CD4-positive, CD25-positive, alpha-beta regulatory T cell (primary cell): ENCODE measurements at places on chromosomes 11 and 22.

GRCh38 chr11:62395885-62396551 lies 22.8 kb upstream of the SCGB1A1 start:
- peaks cover 9% of the 10 kb centered on the region for H3K4me1 ChIP-seq
- no peak overlapping the region for H3K27ac ChIP-seq
- H3K27me3 ChIP-seq, result no peaks in the 10 kb centered on the region
- no peak overlapping the region for H3K4me3 ChIP-seq
- H3K36me3 ChIP-seq, result no peaks in the 10 kb centered on the region
- DNase-seq, result no peak

GRCh38 chr11:57338142-57338541 lies at the start of gene P2RX3:
Gene P2RX3, plus strand, starts transcription at chr11:57338352. Its CDS starts 199 bp downstream, at chr11:57338551.
- peaks cover 5% of the 10 kb centered on the region for H3K36me3 ChIP-seq
- DNase-seq, result no peak
- peaks cover 6% of the 10 kb centered on the region for H3K27me3 ChIP-seq
- no peak within 1 kb of the TSS for H3K4me3 ChIP-seq
- H3K4me1 ChIP-seq, result peaks cover 17% of the 10 kb centered on the region

DNA sequence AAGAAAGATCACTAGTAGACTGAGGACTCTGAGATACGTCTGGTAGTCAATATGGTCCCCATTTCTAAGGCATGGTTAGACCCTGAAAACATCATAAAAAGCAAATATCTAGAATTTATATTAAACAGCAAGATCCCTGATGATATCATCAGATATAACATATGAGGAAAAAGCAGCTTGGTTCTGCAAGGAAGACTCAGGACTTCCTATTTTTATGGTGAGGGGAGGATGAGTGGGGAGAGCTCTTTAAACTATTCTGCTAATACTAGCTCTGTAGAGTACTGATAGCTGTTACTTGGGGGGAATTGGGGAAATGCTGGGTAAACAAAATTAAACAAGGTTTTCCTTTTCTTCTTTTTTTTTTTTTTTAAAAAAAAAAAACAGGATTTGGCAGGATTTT lies 235.8 kb downstream of the SWAP70 start:
- H3K4me3 ChIP-seq, result no peak overlapping the region
- no peak overlapping the region for H3K27ac ChIP-seq
- H3K27me3 ChIP-seq, result no peaks in the 10 kb centered on the region
- no peaks in the 10 kb centered on the region for H3K4me1 ChIP-seq
- DNase-seq, result no peak

DNA sequence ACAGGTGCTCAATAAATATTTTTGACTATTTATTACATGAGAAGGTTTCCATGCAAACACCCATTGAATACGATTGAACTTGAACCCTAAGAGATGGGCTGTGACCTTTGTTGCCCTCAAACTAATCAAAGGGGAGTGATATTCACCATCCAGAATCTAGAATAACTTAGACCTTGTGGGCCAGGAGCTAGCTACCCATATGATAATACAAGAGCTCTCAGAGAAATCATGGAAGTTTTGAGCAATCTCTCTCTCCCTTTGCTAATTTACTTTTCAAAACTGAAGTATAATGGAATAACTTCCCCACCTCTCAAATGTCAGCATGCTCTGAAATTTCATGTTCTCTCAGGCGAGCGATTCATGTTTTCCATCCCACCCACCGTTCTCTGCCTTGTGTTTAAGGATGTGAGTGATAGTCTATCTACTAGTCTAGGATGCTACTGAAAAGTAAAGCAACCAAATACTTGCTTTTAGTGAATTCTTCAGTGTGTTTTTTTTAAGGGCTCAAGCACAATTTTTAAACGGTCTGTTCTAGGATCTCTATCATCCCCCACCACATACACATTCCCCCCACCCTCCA lies 33.3 kb downstream of the BARX2 start:
- no peaks in the 10 kb centered on the region for H3K36me3 ChIP-seq
- H3K27me3 ChIP-seq, result no peaks in the 10 kb centered on the region
- no peak overlapping the region for H3K4me3 ChIP-seq
- no peaks in the 10 kb centered on the region for H3K4me1 ChIP-seq
- DNase-seq, result no peak

- peaks cover 34% of the 10 kb centered on the region for H3K36me3 ChIP-seq
- H3K4me3 ChIP-seq, result peak overlapping the region; percentile 37
- DNase-seq, result no peak
- H3K4me1 ChIP-seq, result peaks cover 94% of the 10 kb centered on the region
Measured at GRCh38 chr22:37223965-37224551, 11.8 kb upstream of the SSTR3 start.

GRCh38 chr11:117356126-117356890 lies 28.7 kb downstream of the CEP164 start:
- H3K36me3 ChIP-seq, result peaks cover 42% of the 10 kb centered on the region
- H3K4me3 ChIP-seq, result no peak overlapping the region

DNA sequence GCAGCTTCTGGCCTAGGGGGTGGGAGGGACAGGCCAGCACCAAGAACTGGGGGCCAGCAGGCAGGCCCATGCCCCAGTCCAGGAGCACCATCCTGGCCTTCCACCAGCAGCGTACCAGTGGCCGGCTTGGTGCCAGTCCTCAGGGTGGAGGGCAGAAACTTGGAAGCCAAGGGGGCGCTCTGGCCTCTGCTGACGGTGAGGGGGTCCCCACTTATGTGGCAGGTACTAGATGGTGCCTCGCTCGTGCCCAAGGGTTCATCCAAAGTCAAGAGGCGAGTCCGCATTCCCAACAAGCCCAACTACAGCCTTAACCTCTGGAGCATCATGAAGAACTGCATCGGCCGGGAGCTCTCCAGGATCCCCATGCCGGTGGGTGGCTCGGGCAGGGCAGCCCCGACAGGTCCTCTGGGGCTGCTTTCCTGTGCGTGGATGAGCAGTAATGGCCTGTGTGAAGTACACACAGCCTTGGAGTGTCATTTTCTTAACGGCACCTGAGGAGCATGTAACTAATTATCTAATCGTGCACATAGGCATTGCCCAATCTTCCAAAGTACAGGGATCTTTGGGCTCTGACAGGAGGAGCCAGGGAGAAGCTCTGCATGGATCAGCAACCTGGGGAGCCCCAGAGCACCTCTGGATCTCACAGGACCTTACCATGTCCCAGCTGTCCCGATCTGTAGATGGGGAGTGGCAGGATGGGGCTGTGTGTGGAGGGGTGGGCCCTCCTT lies 79.1 kb downstream of the MORC2 start:
- no peak overlapping the region for H3K27ac ChIP-seq
- no peak for DNase-seq
- no peaks in the 10 kb centered on the region for H3K36me3 ChIP-seq
- H3K27me3 ChIP-seq, result no peaks in the 10 kb centered on the region
- peaks cover 10% of the 10 kb centered on the region for H3K4me1 ChIP-seq

GRCh38 chr11:116379185-116379828 lies 393.5 kb downstream of the BUD13 start:
- DNase-seq, result no peak
- no peaks in the 10 kb centered on the region for H3K36me3 ChIP-seq
- no peaks in the 10 kb centered on the region for H3K27me3 ChIP-seq
- no peak overlapping the region for H3K27ac ChIP-seq
- H3K4me1 ChIP-seq, result no peaks in the 10 kb centered on the region
- no peak overlapping the region for H3K4me3 ChIP-seq

DNA sequence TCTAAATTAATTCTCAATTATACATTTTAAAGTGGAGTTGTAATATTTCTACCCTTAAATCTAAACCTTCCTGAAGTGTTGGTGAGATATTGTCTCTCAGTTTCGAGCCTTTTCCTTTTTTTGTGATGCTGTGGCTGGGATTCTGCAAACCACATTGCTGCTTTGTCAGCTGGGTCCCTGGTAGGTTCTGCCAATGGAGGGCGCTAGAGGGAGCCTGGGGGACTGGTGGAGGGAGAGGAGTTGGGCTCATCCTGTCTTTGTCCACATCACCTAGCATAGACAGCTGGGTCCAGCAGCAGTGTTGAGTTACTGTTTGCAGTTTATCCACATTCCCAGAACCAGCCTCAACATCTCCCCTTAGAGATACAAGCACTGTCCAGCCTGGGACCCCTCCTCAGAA lies 41.0 kb downstream of the TRAF6 start:
- H3K27ac ChIP-seq, result no peak overlapping the region
- no peaks in the 10 kb centered on the region for H3K4me1 ChIP-seq
- no peak for DNase-seq
- H3K4me3 ChIP-seq, result no peak overlapping the region
- H3K36me3 ChIP-seq, result no peaks in the 10 kb centered on the region
- no peaks in the 10 kb centered on the region for H3K27me3 ChIP-seq

- H3K27ac ChIP-seq, result no peak overlapping the region
- H3K36me3 ChIP-seq, result peaks cover 5% of the 10 kb centered on the region
- H3K4me1 ChIP-seq, result no peaks in the 10 kb centered on the region
- no peak overlapping the region for H3K4me3 ChIP-seq
- peak; percentile 54 for DNase-seq
Measured at GRCh38 chr11:71977743-71978418, 20.8 kb upstream of the IL18BP start.

DNA sequence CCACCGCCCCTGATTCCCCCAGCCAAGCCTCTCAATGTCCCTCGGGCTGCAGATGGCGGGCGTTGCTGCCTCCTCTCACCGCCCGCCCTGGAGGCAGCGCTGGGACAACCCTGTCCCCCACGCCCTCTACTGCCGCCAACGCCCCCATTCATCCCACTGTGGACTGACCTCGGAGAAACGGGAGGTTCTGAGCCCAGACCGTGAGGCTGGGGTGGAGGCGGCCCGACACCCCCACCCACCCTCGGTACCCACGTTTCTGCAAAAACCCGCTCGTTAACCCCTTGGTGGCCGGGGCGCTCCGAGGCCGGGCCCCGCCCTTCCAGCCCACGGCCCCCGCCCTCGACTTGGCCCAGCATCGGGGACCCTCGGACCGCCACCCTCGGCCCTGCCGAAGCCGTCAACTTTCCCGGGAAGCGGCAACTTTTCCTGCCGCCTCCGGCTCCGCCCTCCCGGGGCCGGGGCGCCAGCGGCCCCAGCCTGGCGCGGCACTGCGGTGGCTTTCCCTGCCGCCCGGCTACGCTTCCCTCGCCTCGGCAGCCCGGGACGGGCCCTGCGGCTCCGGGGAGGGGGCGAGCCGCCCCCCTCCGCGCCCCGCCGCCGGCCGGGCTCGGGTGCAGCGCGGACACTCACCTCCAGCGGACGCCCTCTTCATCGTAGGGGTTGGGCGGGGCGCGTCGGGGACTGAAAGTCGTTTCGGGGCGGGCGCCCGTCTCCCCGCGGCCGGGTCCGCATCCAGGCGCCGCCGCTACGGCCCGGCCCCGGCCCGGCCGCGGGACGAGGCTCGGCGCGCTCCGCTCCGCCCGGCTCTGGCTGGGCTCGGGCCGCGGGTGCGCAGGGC lies 458 bp downstream of the RTN4R start:
- no peak overlapping the region for H3K4me3 ChIP-seq
- DNase-seq, result no peak
- no peak overlapping the region for H3K27ac ChIP-seq
- H3K36me3 ChIP-seq, result no peaks in the 10 kb centered on the region
- H3K27me3 ChIP-seq, result no peaks in the 10 kb centered on the region
- peaks cover 12% of the 10 kb centered on the region for H3K4me1 ChIP-seq

DNA sequence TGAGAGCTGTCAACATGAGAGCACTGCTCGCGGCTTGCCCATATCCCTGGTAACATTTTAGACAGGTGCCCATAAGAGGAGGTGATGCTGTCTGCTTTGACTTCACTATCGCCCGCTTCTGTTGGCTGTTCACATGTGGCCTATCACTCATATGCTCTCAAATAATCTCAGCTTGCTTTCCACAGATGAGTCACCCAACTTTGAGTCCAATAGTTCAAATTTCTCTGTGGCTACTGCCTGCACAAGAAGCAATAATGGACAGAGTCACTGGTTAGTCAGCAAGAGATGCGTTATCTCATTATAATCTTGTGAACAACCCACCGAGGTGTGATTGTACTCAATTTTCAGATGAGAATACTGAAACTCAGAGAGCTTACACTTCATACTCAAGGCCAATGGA lies 1714.1 kb downstream of the LRRC4C start:
- no peak for DNase-seq
- H3K36me3 ChIP-seq, result no peaks in the 10 kb centered on the region
- no peak overlapping the region for H3K4me3 ChIP-seq
- no peak overlapping the region for H3K27ac ChIP-seq

GRCh38 chr11:8732748-8733241 lies 50.2 kb downstream of the RPL27A start:
- H3K27me3 ChIP-seq, result no peaks in the 10 kb centered on the region
- H3K4me3 ChIP-seq, result no peak overlapping the region
- DNase-seq, result no peak
- no peaks in the 10 kb centered on the region for H3K4me1 ChIP-seq

GRCh38 chr11:130400781-130401483 lies 27.5 kb downstream of the ADAMTS8 start:
- no peak overlapping the region for H3K27ac ChIP-seq
- H3K36me3 ChIP-seq, result no peaks in the 10 kb centered on the region
- no peak for DNase-seq
- H3K27me3 ChIP-seq, result no peaks in the 10 kb centered on the region
- H3K4me1 ChIP-seq, result peaks cover 4% of the 10 kb centered on the region

DNA sequence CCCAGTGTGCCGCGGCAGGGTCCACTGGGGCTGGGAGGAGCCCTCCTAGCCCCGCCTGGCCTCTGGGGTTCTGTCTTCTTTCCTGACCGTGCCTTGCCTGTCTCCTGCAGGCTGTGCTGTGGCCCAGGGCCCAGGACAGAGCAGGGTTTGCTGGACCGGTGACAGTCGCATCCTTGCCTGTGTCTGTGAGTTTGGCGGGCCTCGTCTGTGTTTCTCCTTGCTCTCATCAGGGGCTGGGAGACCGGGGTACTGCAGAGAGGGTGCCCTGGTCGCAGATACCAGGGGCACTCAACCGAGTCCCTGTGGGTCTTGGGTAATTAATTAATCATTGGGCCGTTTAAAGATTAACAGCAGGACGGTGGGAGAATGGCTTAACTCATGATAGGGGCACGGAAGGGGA lies 29.9 kb downstream of the RPL3 start:
- DNase-seq, result no peak
- H3K4me3 ChIP-seq, result no peak overlapping the region
- H3K27me3 ChIP-seq, result no peaks in the 10 kb centered on the region

- H3K27me3 ChIP-seq, result no peaks in the 10 kb centered on the region
- no peak for DNase-seq
- H3K4me1 ChIP-seq, result no peaks in the 10 kb centered on the region
- no peak overlapping the region for H3K27ac ChIP-seq
- H3K36me3 ChIP-seq, result no peaks in the 10 kb centered on the region
Measured at GRCh38 chr22:43237280-43237679, 50.3 kb upstream of the TTLL12 start.

DNA sequence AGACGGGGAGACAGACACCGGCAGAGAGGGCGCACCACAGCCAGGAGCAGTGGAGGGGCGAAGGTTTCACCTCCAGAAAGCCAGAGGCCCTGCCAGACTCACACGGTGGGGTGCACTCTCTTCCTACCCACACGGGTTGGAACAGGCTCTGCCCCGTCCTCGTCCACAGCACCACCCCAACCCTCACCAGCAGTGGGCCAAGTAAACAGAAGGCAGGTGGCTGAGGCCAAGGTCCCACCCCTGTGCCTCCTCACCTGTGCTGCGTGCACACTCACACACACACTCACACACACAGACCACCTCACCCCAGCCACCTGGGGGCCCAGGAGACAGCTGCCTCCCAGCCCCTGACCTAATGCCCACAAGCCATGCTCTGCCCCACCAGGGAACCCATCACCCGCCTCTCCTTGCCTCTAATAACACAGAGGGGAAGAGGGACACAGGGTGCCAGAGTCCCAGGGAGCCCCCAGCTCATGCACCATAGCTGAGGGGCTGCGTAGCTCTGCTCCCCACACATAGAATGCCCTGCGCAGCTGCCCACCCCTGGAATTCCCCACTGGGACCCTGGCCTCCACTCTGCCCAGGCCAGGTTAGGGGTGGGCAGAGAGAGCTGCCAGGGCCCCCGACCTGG lies 3.1 kb downstream of the CYB5R3 start:
- H3K27ac ChIP-seq, result no peak overlapping the region
- H3K27me3 ChIP-seq, result no peaks in the 10 kb centered on the region
- no peak overlapping the region for H3K4me3 ChIP-seq
- no peak for DNase-seq
- no peaks in the 10 kb centered on the region for H3K36me3 ChIP-seq
- peaks cover 23% of the 10 kb centered on the region for H3K4me1 ChIP-seq
